Right renal pelvis (tissue), 4 donors: ENCODE measurements at places on chromosomes 1 and 21. TPM values are rescaled to one million over a fixed set of nuclear protein-coding genes. Genes with fewer than 3 reads are reported as not detected.

DNA sequence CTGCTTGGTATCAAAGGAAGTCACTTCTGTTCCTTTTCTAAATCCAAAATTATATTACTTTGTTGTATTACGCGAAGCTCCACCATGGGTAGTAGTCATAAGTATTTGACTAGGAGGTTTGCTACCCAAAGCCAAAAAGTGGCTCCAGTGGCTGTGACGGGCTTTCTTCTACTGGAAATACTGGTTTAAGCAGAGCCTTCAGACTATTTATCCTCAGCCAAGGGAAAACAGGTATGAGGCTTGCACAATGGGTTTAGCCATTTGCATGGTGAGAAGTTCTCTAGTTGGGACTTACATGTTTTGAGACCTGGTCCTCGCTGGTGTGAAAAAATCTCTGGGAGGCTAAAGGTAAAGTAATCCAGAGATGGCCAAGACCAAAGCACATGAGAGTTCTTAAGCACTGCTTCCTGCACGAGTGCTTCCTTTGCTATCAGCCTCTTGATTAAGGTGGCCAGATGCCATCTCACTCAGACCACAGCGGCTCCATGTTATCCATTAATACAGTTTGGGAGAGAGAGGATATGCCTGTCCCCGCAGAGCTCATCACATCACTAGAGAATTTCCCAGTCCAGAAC is 121.2 kb downstream of the PIK3R3 start:
- no peak for DNase-seq

DNA sequence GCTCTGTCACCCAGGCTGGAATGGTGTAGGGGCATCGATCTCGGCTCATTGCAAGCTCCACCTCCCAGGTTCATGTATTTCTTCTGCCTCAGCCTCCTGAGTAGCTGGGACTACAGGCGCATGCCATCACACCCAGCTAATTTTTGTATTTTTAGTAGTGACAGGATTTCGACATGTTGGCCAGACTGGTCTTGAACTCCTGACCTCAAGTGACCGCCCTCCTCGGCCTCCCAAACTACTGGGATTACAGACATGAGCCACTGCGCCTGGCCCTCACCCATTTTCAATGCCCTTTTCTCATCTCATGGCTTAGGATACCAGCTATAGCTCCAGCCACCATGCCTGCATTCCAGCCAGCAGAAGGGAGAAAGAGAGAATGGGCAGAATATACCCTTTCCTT is 12.9 kb upstream of the SOX13 start:
- DNase-seq = no peak

DNA sequence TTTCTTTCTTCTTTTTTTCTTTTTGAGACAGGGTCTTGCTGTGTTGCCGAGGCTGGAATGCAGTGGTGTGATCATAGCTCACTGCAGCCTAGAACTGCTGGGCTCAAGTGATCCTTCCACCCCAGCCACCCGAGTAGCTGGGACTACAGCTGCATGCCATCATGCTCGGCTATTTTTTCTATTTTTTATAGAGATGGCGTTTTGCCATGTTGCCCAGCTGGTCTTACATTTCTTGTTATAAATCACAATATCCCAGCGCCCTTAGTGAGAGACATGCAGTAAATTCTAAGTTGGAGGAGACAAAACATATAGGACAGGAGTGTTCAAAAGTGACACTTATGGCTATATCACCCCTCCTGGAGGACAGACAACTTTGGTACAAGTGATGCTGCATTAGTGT is 31.3 kb upstream of the ACTN2 start:
- DNase-seq = no peak

GRCh38 chr1:178323067-178323466 is 173.7 kb downstream of the CLEC20A start:
- DNase-seq = no peak

DNA sequence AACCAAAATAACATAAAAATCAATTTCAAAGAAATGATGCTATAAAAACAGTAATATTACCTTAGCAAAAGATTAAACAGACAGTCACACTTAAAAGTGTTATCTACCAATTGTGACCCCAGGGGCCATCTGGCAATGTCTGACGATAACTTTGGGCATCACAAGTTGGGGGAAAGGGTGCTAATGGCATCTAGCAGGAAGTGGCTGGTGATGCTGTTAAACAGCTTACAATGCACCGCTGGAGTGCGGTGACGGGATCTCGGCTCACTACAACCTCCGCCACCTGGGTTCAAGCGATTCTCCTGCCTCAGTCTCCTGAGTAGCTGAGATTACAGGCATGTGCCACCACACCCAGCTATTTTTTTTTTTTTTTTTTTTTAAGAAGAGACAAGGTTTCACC is 27.6 kb downstream of the NUP133 start:
- DNase-seq = no peak

- no peak for DNase-seq
Observed at GRCh38 chr1:54528613-54529012, 19.4 kb upstream of the ACOT11 start.

DNA sequence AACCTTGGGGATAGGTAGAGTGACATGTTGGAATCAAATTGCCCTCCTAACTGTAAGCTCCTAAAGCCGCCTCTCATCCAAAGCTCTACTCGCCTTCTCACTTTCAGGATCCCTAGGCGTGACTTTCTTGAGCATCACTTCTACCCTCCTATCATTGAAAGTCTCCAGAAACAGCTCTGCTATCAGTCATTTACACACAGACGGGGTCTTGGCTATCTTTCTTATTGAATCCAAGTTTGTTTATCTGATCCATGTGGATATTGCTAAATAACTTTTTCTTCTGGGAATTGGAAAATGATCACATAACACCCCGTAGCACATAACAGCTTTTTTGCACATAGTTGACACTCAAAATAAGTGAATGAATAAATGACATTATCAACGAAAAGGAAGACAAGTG is 216.4 kb upstream of the KIAA0040 start:
- DNase-seq = no peak

FAM167B gene
- polyA plus RNA-seq = 8.4 TPM

SLC25A34 gene
- polyA plus RNA-seq = 2.2 TPM

EFNA3 gene
- 6.6 TPM for polyA plus RNA-seq
